MG63 (cell line): ENCODE measurements at places on chromosomes 2 and 18. TPM values are rescaled to one million over a fixed set of nuclear protein-coding genes. Genes with fewer than 3 reads are reported as not detected.
A peak's percentile ranks its signal among the peaks of the same experiment; 100 is the strongest.

ALKAL2 gene
- not detected in 2 replicates for total RNA-seq

CGREF1 gene
- total RNA-seq, result 21.6 and 29.1 TPM in 2 replicates

PDE1A gene
- 2.6 and 7.0 TPM in 2 replicates for total RNA-seq

VWC2L gene
- not detected in 2 replicates for total RNA-seq

CDK15 gene
- total RNA-seq, result 2.7 and 6.5 TPM in 2 replicates

TEX44 gene
- total RNA-seq, result not detected in 2 replicates

KCNF1 gene
- 1.3 and 6.8 TPM in 2 replicates for total RNA-seq

LCT gene
- not detected in 2 replicates for total RNA-seq

GRCh38 chr2:24906466-24906865, 13.6 kb downstream of the ADCY3 start:
- no peak for DNase-seq

DNA sequence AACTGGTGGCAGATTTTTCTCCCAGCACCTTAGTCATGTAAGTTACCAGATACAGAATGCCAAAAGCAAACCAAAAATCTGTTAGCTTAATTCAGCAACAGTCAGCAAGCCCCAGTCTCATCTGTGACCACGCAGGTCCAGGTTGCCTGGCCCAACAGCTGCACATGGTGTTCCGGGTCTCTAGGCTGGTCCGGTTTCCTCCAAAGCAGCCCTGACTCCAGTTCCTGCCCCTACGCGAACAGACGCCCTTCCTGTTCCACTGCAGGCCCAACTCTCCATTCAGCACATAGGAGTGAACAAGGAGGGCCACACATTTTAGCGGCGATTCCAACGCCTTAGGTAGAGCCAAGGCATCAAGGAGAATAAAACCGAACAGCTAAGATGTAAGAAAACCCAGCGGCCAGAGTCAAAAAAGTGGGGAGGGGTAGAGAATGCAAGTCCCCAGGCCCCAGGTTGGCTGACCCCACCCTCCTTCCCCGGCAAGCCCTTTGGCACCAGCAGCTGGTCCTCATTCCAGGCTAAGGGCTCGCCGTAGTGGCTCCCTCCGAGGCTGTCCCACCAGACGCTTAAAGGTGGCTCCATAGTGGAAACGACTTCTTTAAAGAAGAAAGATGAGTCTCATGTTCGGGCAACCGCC, 1.5 kb downstream of the STK25 start:
- DNase-seq, result no peak

- DNase-seq, result no peak
These were observed 53.3 kb upstream of the ZBTB7C start for GRCh38 chr18:48462510-48462909.

GRCh38 chr2:113056521-113056920, 2.5 kb upstream of the IL36RN start:
- no peak for DNase-seq

GRCh38 chr18:11089931-11090715, 59.2 kb downstream of the PIEZO2 start:
- DNase-seq, result no peak

GRCh38 chr18:62811674-62812073, 96.3 kb downstream of the PHLPP1 start:
- no peak for DNase-seq

DNA sequence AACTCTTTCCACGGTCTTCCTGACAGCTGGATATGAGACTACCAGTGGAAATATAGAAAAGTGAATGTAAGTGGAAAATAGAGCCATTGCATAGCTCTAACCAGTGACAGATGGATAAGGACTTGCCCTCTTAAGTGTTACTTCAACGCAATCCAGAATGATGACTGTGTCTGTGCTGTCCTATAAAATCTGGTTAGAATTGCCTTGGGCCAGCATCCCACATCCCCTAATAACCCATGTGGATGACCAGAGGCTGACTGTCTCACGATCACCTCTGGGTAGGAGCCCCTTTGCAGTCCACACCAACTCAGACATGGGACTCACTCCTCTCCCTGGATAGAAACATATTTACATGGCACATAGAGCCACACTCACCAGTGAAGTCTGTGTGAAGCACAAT, 186.6 kb downstream of the C1D start:
- peak; percentile 6 for DNase-seq

- DNase-seq, result no peak
These were observed 14.2 kb upstream of the FAP start for GRCh38 chr2:162257425-162257824.

DNA sequence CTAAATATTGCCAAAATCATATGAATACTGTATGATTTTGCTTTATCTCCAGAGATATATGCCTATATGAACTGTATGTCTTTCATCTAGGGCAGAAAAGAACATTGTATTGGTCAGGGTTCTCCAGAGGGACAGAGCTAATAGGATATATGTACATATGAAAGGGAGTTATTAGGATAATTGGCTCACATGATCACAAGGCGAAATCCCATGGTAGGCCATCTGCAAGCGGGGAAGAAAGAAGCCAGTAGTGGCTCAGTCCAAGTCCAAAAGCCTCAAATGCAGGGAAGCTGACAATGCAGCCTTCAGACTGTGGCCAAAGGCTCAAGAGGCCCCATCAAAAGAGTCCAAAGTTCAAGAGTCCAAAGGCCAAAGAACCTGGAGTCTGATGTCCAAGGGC, 209.9 kb downstream of the RNF144A start:
- DNase-seq, result no peak

DNA sequence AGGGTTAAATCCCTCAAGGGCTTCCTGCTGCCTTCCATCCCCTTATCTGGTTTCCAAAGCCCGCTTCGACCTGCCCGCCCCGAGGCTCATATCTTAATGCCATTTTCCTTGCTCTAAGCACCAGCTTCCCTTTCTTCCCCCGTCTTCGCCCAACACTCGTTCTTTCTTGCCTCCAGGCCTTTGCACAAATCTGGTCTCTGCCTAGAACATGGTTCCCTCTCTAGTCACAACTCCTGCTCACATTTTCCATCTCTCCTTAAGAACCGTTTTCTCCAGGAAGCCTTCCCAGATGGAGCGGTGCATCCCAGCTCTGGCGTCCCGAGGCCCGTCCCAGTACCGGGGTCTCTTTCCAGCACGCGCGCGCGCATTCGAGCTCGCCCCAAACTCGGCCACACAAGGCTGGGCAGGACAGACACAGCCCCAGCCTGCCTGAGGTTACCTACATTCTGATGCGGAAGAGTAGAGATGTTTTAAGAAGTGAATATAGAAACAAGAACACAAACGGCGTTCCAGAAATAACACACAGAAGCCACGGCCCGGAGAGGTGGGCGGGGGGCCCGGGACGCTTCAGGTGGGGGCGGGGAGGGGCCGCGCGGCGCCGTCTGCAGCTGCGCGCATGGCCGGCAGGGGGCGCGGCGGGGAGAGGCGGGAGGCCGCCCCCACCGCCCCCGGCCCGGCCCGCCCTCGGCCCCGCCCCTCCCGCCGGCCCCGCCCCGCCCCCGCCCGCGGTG, at the start of gene DGKD:
Gene DGKD (plus strand): TSS at position 726 of the 731 bp plus-strand sequence. CDS start 25 bp downstream, outside the sequence.
- DNase-seq, result peak; percentile 43

GRCh38 chr2:157838442-157839161, 37.5 kb downstream of the ACVR1 start:
- peak; percentile 70 for DNase-seq

- peak; percentile 48 for DNase-seq
These were observed 133.4 kb downstream of the ZNF407 start for GRCh38 chr18:74731097-74731496.
